ENCODE measurements at places on chromosomes 4 and X.

DNA sequence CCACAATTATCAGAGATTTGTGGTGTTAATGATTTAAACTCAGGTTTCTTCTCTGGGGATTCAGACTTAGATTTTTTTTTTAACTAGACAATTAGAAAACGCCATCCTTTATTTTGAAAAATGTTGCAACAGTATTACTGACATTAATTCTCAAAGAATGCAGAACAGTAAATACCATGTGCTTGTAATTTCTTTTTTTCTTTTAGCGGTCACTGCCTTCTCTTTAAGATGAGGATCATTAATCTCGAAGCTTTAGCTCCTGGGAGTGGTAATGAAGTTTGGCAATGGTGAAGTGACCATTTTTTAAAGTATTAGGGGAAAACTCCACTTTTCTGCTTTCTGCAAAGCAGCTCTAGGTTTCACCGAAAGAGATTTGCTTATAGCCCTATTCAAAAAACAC, 164.0 kb upstream of the MBNL3 start:
- DNase-seq, result no peak

GRCh38 chrX:115093191-115093590, 75.8 kb upstream of the IL13RA2 start:
- DNase-seq, result no peak

DNA sequence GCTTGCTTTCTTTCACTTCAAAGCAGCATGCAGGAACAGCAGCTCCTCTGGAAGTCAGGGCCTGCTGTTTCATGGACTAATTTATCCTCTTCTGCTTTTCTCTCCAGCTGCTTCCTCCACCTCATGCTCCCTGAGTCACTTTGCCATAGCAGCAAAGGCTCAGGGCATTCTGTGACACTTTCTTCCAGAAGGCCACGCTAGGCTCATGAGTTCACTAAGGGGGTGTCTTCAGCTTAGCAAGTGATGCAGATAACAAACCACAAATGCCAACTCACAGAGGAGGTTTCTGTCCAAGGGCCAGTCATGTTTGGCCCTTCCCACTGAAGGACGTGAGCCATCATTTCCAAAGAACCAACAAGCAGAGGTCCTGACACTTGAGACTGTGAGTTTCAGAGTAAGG, 200.2 kb downstream of the ADGRA3 start:
- no peak for DNase-seq

- DNase-seq, result no peak
Measured at GRCh38 chr4:114208574-114209151, 229.2 kb upstream of the ARSJ start.

GRCh38 chr4:156961196-156962057, 10.2 kb downstream of the PDGFC start:
- DNase-seq, result no peak

DNA sequence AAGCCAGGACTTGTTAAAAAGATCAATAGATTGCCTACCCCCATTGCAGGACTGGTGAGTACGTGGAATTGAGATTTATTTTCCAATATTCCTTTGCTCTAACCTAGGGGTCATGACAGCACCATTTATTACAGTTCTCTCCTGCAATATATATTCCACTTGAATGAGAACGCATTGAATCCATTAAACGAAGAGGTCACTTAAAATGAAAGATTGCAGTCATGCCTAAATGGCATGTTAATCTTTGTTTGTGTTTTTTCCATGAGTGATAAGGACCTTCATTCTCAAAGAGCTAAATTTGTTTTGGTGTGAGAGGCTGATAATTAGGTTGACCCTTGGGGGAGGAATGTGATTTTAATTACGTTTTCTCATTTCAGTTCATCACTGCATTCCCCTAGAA, 13.5 kb upstream of the LIMCH1 start:
- DNase-seq, result no peak

DNA sequence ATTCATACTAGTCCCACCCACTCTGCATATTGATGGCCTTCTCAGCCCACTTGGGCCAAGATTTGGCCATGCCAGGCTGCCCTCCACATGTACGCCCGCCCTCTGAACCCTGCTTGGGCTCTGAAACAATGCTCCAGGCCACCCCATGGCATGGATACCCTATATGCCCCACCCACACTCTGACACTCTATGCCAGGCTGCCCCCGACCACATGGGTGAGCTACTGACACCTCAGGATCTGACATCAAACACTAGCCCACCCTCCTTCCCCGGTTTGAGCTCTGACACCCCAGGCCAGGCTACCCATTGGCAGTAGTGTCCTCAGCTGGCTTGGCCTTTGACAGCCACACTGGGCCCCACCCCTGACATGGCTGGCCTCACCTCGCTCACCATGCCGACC, 69.5 kb downstream of the HPRT1 start:
- DNase-seq, result no peak

GRCh38 chr4:144666539-144667175, 20.7 kb downstream of the HHIP start:
- no peak for DNase-seq

DNA sequence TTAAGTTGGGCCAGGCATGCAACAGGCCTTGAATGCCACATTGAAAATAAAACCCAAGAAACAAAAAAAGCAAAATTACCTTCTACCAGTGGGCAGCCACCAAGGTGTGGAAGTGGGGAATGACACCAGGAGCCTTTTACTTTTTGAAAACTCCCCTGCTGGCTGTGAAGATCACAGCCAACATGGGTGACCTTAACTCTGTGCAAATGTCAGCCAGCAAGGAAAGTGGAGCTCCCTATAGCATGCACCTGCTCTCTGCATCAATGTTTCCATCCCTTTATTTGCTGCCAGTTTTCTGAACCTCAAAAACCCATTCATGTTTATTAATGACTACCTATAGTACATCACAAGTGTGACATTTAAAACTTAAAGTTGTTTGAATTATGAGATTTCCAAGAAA, 63.7 kb downstream of the HS3ST1 start:
- no peak for DNase-seq

GRCh38 chr4:62058571-62058970, 858.4 kb downstream of the ADGRL3 start:
- DNase-seq, result no peak

- DNase-seq, result no peak
Measured at GRCh38 chr4:166391501-166391900, 518.5 kb downstream of the TLL1 start.

DNA sequence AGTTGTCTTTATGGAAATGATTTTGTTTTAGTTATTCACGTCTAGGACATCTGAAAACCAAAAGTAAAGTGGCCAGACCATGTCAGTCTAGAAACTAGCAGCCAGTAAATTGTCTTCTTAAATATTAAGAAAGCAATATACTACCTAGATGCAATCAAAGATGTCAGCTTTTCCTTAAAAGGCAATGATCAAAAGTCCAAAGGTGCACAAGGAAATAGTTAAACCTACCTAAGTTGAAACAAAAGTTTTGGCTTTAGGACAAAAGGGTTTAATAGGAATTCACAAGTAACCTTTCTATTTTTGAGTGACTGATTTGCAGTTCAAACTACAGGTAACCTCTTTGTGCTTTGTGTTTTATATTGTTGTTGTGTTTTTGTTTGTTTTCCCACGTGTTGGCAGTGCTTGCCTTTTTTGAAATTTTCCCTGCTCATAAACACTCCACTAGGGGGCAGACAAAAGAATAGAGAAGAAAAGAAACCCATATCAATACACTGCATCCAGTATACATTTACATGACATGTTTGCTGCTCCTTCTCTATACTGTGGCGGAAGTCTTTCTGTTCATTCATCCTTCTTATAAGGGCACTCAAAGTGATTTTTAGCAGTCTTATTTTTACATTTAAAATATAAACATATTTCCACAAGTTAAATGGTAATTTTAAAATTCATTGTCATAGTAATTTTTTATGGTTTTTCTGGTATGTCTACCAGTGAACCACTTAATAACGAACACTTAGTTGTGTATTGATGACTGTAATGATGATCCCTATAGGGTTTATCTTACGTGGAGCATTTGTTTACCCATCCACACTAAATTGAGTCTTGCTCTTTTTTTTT, 62.7 kb downstream of the GAB1 start:
- no peak for DNase-seq

DNA sequence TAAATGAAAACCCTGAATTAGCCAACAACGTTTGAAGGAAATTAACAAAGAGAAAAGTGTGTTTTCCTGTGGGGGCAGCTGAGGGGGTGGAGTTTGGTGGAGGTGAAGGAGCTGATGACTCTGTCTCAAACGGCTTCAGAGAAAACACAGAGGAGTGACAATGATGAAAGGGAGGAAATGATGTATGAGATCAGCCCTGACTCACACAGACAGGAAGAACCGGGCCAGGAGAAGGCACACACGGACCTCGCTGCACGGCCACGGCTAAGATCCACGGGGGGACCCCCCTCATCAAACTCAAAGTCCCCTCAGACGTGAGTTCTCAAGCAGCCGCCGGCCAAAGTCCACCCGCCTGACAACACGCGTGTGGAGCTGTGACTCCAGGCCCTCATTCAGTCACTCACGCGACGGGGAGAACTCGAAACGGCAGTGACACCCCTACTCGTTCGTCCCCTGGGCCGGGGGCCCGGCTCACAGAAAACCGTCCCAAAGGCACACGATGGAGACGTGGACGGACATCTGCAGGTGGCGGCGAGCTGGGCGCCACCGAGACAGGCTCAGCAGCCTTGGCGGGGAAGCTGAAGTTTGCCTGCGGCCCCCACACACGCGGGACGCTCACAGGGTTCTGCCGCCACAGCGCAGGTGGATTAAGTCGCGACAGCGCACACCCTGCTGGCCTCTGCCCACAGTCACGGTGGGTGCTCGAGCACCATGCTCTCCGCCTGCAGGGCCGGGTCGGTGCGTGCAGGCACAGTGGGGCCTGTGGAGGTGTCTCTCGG, 28.8 kb downstream of the PPP2R3B start:
- no peak for DNase-seq

GRCh38 chr4:108941904-108942430, 179.1 kb upstream of the ETNPPL start:
- no peak for DNase-seq

- DNase-seq, result peak; percentile 25
Measured at GRCh38 chrX:149512225-149512885, 7.2 kb upstream of the IDS start.

- DNase-seq, result no peak
Measured at GRCh38 chrX:149715468-149715867, 3.6 kb downstream of the MAGEA11 start.

GRCh38 chr4:6033381-6033780, 15.2 kb upstream of the C4orf50 start:
- no peak for DNase-seq

GRCh38 chr4:2944091-2944482, 19.1 kb downstream of the NOP14 start:
- DNase-seq, result no peak

- no peak for DNase-seq
Measured at GRCh38 chr4:39410415-39410814, 3.7 kb downstream of the KLB start.

DNA sequence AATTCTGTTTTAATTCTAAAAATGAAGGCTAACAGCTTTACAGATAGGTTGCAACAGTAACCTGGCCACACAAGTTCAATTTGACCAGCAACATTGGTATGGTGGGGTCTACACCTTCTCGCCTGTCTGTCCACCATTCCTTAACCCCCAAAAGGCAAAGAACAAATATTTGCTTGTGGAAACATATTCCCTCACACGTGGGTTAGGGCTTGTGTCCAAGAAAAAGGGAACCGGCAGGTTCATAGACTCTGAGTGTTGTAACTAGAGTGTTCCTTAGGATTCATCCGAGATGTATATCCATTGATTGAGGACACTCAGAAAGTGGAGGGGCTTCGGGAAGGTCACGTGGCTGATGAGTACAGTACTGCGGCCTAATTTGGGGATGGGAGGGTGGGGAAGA, 54.1 kb downstream of the C4orf51 start:
- no peak for DNase-seq

- no peak for DNase-seq
Measured at GRCh38 chr4:108068442-108068841, 78.8 kb downstream of the HADH start.

DNA sequence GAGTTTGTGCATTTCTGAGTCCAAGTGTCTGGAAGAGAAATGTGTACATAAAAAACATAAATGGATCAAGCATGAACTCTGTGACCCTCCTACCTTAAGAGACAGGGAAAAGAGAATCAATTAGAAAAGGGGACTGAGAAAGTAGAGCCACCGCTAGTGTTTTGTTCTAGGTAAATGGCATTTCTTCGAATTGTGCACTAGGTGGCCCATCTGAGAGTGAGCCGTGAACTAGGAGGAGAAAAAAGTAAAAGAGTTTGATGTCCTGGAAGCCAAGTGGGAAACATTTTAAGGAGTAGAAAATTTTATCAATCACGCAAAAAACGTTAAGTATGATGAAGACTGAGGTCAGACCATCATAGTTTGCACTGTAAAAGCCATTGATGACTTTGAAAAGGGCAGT, 55.1 kb downstream of the NAF1 start:
- no peak for DNase-seq

DNA sequence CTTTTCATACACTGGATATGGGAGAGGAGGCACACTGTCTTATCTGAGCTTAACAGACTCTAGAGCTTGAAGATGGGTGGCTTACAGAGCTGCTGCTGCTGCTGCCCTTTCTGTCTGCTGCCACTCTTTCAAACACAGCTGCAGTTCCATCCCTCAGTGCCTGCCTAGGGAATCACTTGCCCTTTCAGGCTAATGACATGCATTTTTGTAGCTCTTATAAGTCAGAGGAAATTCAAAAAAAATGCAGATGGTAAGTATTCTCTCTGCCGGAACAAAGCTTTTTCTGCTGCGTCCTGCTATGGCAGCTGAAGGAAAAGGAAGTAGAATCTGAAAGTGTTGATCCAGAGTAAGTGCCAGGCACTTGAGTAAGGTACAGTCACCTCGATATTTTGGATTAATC, 460.4 kb upstream of the DIAPH2 start:
- DNase-seq, result no peak

DNA sequence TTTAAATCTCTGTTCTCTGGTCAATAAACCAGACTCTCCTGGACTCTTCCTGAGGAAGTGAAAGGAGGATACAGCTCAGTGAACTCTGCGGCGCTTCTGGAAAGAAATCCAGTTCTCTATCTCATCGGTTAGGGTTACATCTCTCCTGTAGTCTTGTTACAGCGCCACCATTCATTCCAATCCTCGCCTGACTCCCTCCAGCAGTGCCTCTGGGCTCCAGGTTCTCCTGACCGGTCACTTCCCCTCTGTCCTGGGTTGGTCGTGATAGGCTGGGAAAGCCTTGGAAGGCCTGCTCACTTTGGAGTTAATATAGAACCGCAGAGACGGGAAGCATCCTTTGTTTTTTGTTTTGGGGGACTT, 97.0 kb upstream of the STOX2 start:
- DNase-seq, result no peak

DNA sequence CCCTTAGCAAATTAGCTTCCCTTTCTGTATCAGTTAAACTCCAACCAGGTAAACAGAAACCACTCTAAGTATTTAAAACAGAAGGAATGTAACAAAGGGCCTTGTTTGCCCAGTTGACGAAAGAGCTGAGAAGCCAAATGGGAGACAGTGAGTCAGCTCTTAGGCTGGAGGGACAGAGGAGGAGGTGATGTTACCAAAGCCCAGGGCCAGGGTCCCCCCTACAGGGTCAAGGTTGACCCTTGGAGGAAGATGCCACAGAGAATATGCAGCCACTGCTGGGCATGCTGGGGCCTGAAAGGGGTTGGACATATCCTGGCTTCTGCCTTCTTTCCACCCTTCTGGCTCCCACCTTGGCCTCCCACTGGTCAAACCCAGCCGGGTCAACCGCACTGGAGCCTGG, 38.3 kb upstream of the LGI2 start:
- no peak for DNase-seq

GRCh38 chrX:41108463-41109205, 23.4 kb downstream of the USP9X start:
- DNase-seq, result no peak

Measured in stimulated activated CD4-positive, alpha-beta T cell treated with anti-CD3 and anti-CD28 coated beads, Interleukin-15, amount 100 ng/mL, for 1 hour (primary cell).